NCI-H2171 (cell line): ENCODE measurements at places on chromosomes 3 and 15.

DNA sequence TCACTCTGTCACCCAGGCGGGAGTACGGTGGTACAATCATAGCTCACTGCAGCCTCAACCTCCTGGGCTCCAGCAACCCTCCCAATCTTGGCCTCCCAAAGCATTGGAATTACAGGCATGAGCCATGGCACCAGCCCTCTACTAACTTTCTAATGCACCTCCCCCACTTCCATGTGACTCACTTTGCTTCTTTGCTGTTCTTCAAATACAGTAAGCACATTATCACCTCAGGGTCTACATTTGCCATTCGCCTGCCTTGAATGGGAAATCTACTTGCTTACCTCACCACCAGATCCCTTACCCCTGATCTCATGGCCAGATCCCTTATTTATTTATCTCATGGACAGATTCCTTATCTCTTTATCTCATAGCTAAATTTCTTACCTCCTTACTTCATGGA lies 235.3 kb downstream of the KCNMB2 start:
- DNase-seq: no peak

DNA sequence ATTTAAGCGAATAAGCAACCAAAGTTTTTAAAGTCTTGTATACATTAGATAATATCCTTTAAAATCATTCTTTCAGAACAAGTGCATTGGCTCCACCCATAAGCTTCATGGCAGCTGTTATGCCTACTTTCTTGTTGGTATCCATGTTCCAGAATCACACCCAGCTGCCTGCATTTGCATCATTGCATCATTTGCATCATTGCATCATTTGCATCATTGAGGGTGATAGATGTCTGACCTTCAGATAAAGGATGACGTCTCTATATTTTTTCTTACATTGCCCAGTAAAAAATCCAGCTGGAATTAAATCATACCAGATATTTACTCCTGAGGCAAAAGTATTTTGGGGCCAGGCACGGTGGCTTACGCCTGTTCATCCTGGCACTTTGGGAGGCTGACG lies 42.3 kb downstream of the SLC12A1 start:
- no peak for DNase-seq

DNA sequence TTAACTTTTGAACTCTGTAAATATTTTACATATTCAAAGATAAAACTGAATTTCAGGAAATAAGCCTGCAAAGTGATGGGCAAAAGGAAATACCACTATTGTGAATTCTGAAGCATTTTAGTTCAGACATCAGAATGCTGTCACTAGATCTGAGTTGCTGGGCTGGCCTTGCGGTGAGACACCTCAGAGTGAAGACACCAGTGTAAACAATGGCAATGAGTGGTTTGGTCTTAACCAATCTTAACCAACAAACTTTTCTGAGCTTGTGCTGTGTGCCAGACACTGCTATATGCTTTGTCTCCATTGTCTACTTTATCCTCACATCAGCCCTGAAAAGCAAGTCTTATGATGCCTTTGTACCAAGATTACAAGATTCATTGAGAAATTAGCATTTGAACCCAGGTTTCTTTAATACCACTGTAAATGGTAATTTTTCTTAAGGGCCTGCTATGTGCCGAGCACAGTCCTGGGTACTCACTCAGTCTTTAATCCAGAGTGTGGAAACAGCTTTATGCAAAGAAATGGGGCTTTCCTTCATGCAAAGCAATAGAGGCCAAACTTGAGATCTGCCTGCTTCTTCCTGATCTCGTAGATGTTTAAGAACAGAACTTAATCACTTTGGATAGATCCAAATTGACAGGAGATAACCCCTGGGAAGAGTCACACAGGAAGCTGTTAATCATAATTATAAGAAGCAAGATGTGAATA lies 55.0 kb downstream of the TMEM39A start:
- no peak for DNase-seq

DNA sequence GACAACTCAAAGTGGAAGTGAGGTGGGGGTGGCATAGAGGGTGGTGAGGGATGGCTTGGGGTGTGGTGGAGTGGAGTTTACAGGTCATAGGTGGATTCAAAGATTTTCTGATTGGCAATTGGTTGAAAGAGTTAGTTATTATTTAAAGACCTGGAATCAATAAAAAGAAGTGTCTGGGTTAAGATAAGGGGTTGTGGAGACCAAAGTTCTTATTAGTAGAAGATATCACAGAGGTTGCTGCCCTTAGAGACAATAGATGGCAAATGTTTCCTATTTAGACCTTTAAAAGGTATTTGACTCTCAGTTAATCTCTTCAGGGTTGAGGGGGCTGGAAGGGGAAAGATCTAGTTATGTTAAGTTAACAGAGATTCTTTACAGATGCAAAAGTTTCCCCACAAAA lies 412.3 kb upstream of the TBL1XR1 start:
- no peak for DNase-seq

- no peak for DNase-seq
Observed at GRCh38 chr15:70234256-70234905, 136.7 kb upstream of the TLE3 start.

- DNase-seq: no peak
Observed at GRCh38 chr3:41507336-41508062, 308.2 kb downstream of the CTNNB1 start.

DNA sequence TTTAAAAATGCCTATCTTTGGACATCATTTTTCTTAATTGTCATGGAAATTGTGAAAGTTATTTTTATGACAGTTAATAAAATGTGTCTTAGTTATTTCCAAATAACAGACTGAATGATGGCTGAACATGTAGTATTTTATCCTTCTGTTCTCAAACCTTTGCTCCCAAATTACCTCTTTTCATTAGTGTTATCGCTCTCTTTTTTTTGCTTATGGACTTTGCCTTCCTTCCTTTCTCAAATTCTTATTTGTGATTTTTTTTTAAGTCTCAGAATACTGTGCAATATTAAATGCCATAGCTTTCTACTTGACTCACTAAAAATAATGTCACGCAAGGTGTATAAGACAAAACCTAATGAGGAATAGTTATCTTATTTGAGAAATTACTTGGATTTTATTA lies 107.7 kb downstream of the VPS8 start:
- DNase-seq: no peak

- no peak for DNase-seq
Observed at GRCh38 chr3:38099518-38099917, 37.4 kb downstream of the ACAA1 start.

DNA sequence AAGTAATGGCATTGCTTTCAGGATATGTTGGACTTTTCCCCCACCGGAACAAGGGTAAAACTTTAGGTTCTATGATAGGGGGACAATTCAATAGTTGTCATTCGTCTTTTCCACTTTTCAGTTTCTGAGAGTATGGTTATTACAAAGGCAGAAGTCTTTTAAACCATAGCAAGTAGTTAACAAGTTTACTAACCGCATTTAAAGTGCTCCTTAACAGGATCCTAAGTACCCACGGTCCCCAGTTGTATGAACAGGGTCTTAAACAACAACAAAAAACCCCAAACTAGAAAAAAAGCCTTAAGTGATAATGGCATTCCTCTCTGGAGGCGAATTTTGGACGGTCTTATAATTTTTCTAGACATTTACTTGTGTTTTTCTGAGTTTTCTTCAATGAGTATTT lies 831 bp downstream of the IFT57 start:
- DNase-seq: no peak
